ENCODE measurements at places on chromosomes 12 and 14. TPM values are rescaled to one million over a fixed set of nuclear protein-coding genes. Genes with fewer than 3 reads are reported as not detected.
A peak's percentile ranks its signal among the peaks of the same experiment; 100 is the strongest.

DNA sequence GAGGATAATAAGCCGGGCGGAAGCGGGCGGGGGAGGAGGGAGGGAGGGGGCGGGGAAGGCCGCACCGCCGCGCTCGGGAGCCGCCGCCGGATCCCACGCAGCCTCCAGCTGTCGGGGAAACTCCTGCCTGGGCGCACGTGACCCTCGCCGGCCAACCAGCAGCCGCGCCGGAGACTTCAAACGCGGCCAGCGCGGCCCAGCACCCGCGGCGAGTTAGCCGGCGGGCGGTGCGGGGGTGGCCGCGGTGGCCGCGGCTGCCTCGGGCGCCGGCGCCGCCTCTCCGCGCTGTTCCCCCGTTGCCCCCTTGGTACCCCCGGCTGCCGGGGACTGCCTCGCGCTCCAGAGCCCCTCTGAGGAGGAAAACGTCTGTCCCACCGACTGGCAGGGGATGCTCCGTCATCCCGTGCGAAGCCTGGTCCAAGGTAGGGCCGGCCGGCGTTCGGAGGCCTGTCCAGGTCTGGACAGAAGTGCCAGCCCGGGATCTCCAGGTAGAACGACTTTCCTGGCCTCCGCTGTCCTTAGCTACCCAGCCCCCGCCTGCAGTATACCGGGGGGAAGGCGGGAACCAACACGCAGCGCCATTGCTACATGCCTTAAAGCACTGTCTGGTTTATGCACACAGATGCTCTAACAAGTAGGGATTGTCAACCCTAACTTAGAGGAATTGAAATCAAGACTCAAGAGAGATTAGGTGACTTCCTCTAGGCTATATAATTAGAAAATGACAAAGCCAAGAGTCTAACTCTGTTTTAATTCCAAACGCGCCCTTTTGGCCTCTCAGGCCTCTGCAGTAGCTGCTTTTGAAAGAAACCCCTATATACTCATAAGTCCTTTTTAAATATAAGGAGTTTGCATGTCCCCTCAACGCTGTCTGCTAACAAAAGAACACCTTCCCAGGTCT lies at the start of gene YAF2:
Gene YAF2, minus strand, starts transcription at position 9 of the 901 bp plus-strand sequence. CDS start 68 bp downstream, outside the sequence.
- peak; percentile 90 for DNase-seq

GRCh38 chr12:106527356-106527755 lies 55.4 kb upstream of the RFX4 start:
- DNase-seq, result no peak

- DNase-seq, result no peak
These were observed 53.3 kb downstream of the BDKRB1 start for GRCh38 chr14:96309133-96309895.

DNA sequence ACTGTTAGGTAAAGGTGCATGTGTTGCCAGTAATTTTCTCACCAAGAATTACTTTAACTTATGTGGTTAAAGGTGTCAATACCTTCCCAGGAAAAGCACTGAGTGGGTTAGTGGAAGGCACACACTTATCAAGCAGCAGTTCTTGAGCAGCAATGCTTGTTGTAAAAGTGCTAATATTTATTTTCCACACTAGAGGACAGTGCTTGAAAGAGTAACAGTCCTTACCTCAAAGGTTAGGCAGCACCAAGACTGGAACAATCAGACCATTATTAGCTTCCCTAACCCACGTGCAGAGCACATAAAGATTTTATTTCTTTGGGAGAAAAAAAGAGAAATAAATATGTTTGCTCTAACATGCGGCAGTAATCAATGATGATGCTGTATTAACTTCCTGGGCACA lies 48.8 kb upstream of the KRR1 start:
- DNase-seq, result no peak

The KSR2 gene
- polyA plus RNA-seq, result not detected

The APOF gene
- polyA plus RNA-seq, result not detected

The PELI2 gene
- polyA plus RNA-seq, result 0.87 TPM

The HOXC6 gene
- 0.29 TPM for polyA plus RNA-seq

All from heart right ventricle (tissue), 16 donors.